ENCODE measurements at places on chromosomes 12 and 14.

DNA sequence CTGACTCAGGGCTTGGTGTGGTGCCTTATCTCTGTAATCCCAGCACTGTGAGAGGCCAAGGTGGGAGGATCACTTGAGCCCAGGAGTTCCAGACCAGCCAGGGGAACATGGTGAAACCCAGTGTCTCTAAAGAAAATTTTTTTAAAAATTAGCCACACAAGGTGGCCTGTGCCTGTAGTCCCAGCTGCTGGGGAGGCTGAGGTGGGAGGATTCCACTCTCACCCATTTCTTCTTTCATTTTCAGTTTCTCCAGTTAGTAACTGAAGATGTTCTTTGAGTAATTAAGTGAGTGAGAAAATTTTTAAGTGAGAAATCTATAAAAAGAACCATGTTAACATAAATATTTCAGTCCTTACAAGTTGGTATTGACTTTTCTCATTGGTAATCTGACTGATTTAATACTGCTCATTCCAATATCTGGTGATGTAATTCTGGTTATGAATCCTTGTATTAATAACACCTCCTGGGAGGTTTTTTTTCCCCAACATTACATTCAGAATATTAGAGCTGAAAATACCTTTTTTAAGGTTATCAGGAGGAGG lies 6.1 kb downstream of the METTL3 start:
- DNase-seq = no peak

GRCh38 chr12:91633734-91634357 lies 451.2 kb upstream of the DCN start:
- DNase-seq = no peak

DNA sequence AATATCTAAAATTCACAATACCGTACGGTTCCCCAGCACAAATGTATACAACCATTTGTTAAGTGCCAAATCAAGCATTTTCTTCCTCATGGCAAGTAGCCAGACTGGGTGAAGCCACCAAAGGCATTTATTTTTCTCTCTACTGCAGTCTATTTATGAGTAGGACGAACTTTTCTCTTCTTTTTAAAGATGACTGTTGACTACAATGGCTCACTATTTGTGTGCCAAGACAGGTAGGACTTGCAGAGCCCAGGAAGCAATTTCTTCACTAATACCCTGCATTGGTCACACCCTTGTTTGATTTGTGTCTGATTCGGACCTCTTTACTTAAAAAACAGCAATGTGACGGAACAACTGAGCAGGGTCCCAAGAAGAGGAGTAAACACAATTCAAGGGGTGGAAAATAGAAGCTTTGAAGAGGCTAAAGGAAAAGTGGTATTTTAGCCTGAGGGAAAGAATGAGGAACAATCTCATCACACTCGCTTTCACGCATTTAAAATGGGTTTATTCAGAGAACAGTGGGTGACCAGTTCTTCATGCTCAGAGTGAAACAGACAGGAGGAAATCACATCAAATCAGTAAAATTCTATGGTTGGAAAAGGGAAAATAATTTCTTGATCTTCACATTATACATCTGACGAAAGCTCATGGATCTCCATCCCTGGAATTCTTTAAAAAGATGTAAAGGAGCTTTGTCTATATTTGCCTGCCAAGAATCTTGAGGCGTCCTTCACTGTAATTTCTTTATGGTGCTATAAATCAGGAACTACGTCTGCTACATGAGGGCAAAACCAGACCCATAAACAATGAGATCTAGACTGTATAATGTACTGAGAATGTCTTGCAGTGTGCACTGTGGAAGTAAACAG lies 183.8 kb downstream of the PPM1H start:
- no peak for DNase-seq

- no peak for DNase-seq
Measured at GRCh38 chr12:92145481-92145730, 240 bp downstream of the BTG1 start.

- DNase-seq = no peak
Measured at GRCh38 chr14:93269341-93270068, 62.4 kb downstream of the UBR7 start.

DNA sequence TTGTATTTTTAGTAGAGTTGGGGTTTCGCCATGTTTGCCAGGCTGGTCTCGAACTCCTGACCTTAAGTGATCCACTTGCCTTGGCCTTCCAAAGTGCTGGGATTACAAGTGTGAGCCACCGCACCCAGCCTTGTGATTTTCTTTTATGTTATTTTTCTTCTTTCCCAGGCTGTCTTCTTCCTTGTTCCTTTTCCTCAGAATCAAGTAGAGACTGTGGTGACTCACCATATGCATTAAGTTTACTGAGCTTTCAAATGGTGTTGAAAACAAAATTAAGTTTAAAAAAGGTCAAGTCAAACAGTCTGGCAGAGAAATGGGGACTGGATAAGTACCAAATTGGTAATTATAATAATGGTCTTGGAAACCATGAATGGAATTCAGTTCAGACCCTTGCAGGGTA lies 5.7 kb downstream of the ARPC3 start:
- DNase-seq = no peak

DNA sequence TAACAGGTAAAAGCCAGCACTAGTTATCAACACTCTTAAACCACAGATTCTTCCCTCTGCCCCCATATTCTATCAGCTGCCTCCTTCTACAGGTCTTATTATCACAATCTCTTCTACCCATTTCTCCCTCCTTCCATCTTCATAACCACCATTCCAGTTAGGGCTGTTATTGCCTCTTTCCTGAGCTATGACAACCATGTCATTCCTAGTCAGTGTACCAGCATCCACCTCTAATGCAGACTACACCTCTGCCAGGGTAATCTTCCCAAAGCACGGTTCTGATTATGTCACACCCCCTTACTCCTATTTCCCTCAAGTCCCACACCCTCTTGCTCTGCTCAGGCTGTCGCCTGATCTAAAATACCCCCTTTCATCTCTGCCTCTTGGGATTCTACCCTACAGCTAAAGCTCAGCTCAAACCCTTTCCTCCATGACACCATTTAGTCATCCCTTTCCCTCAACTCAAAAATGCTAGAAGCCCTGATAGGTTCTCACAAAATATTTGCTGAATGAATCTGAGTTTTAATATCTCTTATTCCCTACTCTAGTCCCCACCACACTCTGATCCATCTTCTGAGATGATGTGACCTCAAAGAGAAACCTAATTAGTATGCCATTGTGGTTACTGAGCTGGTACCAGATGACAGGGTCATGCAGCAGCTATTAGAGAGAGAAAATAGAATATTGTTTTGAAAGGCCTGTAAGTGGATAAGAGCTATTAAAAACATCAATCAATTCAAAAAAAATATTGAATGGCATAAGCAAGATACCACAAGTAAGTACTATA lies 11.7 kb downstream of the RACGAP1 start:
- no peak for DNase-seq

- no peak for DNase-seq
Measured at GRCh38 chr14:35340616-35341453, 48.7 kb downstream of the PSMA6 start.

- no peak for DNase-seq
Measured at GRCh38 chr14:61433169-61433568, 111.8 kb downstream of the PRKCH start.

DNA sequence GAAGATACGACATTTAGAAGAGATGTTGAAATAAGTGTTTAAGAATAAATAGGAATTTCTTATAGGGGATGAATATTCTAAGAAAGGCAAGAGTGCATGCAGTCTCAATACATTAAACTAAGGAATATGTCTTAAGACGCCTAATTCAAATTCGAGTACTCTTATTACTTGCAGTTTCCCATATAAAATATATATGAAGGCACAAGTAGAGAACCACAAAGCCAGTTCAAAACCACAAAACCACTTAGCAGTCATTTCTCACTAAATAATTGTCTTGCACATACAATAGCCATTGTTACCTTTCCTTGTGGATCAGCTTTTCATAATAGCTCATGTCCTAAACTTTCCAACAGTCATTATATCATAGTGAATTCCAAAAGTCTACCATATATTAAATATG lies 91.0 kb upstream of the MON2 start:
- no peak for DNase-seq

GRCh38 chr14:99441157-99441870 lies 39.3 kb downstream of the SETD3 start:
- no peak for DNase-seq

- DNase-seq = no peak
Measured at GRCh38 chr14:36423430-36423829, 96.6 kb downstream of the NKX2-1 start.

DNA sequence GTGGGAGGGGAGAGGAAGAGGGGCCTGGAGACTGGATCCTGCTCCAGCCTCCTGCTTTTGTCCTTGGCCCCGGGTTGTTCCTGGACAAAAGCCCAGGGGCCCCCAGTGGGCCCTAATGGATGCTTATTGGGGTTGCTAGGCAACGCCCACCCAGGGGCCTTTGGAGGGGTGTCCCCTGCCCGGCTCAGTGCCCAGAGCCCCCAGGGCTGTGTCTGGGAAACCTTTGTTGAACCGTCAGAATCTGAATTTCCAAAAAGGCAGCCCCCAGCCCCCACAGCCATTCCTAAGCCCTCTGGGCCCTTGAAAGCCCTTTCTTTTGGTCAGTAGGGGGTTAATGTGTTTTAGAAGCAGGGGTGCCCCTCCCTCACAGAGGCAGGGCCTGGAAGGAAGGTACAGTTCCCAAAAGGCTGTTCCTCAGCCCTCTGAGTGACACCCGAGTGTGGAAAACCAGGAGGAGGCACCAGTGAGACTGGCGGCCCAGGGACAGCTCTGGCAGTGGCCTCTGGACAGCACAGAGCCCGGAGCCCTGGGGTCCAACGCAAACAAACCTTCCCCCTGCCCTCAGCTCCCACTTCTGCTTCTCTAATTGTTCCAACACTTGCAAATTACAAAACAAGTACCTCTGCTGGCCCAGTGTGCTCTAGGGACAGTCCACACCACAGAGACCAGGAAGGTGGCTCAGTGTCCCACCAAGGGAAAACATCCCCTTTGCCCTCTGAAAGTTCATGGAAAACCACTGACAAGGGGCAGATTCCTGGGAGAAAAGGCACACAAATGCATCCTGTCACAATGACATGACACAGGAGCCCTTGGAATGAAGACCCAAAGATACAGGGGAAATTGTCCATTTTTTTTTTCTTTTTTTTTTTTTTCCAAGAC lies 19.4 kb downstream of the HHIPL1 start:
- no peak for DNase-seq

DNA sequence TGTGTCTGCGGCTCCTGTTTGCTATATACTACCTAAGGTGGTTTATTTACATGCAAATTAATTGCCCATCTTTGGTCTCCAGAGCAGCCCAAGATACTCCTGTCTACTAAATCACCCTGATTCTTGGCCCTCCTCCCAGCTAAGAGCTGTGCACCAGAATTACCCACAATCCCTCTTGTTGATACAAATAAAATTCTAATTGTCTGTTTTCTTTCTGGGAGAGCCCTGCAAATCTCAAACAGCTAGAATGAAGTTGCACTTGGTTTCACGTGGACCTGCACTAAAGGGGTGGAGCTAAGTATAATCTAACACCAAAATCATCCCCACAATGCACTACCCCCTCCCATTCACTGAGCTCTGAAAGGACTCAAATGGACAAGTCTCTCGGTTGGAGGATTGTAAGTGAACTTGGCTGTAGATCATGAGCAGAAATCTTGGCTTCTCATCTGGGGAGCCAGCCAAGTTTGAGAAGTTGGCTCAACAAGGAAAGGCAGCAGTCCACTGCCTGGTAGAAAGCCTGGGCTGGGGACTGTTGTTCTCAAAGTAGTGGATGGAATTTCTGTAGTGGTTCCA lies 6.6 kb downstream of the MAX start:
- no peak for DNase-seq

- no peak for DNase-seq
Measured at GRCh38 chr12:103824845-103825244, 16.2 kb downstream of the NT5DC3 start.

DNA sequence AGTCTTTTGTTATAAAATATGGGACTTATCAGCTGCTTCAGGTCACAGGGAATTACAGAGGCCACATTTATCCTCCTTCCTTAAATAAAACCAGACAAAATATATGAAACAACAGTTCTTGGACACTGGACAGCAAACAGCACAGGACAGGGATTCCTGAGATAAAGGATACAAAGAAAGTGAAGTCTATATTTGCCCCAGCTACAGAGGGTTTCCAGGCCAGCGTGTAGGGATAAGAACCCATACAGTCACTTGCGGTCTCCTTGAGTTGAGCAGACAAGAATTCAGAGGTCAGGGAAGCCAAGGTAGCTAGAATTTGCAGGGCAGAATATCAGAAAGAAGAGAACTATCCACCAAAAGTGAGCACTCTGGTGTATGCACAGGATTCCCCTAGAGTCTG lies 8.8 kb upstream of the LLPH start:
- no peak for DNase-seq

DNA sequence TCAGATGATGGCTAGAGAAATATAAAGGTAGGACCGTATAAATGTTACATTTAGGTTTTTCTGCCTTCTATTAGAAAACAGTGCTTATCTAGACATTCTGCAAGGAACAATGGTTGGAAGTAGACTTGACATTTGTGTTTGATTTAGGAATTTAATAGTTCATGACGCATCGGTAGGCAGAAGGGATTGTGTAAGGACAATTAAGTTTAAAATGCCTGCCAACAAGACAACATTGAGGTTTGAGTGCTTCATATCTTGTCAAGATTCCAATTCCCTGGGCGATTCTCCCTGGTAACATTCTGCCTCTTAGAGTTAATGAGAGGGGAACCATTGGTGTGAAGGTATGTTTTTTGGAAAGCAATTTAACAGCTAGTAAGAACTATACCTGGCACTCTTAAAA lies 186.8 kb upstream of the RBM19 start:
- DNase-seq = no peak

DNA sequence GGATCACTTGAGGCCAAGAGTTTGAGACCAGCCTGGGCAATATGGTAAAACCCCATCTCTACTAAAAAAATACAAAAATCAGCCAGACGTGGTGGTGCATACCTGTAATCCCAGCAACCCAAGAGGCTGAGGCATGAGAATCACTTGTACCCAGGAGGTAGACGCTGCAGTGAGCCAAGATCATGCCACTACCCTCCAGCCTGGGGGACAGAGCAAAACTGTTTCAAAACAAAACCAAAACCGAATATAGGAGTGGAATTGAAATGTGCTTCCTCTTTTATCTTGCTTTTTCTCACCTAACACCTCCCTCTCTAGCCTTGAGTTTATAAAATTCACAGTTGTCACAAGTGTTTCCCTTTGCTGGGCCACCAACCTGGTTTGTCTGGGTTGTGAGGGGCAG lies 181.9 kb downstream of the PAH start:
- no peak for DNase-seq

GRCh38 chr14:35196571-35196970 lies 74.2 kb downstream of the PRORP start:
- DNase-seq = no peak

DNA sequence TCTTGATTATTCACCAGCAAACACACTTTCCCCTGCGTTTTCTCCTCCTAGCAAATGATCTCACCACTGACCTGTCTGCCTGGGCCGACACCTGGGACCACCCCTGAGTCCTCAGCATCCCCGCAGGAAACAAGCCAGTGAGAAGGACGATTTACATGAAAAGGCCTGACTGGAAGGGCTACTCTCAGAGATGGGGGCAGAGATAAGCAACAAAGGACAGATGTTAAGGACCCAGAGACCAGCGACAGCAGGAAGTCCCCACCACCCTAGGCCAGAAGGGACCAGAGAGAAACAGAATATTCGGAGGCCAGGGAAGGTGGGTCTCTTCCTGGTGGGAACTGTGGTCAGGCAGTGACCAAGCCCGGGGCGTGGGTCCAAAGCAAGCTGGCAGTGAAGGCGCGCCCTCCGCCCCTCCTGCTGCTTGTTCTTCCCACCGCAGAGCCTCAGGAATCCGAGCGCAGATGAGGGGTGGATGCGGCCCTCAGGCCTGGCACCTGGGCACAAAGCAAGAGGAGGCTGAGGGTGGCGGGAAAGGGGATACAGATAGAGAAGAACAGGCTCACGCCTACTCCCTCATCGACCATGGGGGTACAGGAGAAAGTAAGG lies 55.8 kb downstream of the STX2 start:
- DNase-seq = no peak
